ENCODE measurements at places on chromosomes 11 and 22.
A peak's percentile ranks its signal among the peaks of the same experiment; 100 is the strongest.

GRCh38 chr22:44047891-44048301, 23.8 kb downstream of the PARVB start:
- no peak for DNase-seq

- DNase-seq, result no peak
Measured at GRCh38 chr11:96204366-96204659, 138.7 kb downstream of the MAML2 start.

DNA sequence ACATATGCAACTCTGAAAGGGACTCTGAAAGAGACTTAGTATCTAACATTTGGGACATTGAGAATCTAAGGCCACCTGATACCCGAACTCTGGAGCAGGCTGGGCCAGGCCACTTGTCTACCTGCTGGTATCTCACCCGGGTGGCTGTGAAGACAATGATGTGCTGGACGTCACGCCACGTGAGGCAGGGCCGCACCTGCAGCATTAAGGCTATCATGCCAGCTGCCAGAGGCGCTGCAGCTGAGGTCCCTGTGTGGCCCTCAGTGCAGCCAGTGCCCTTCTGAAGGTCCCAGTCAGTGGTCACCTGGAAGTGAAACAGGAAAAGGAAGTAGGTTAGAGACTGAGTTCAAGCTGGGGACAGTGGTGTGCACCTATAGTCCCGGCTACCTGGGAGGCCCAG, 12.4 kb downstream of the PCSK7 start:
- DNase-seq, result no peak

DNA sequence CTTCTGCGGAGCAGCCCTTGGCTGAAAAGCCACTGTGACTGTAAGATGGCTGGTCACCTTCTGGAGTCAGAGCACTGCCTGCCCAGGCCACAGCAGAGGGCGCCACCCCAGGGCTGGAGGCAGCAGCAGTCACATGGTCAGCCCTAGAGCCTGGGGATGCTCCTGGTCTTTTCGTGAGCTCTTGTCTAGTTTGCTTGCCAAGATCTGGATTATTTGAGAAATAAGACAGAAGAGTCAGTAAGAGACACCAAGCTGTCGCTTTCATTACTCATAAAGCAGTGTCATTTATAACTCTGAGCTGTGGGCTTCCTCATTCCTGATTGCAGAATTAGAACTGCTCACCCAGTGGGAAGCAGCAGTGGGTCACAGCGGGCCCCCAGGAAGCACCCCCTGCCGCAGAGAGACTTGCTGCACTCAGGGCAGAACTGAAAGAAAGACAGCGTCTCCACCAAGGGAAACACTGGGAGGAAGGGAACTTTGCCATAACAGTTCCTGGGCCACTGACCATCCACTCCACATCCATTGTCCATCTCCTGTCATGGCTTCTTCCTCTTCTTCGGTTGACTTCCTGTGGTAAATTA, 56.7 kb downstream of the PPP6R2 start:
- peak; percentile 71 for DNase-seq

- no peak for DNase-seq
Measured at GRCh38 chr11:125264100-125265022, 99.8 kb downstream of the PKNOX2 start.

- peak; percentile 95 for DNase-seq
Measured at GRCh38 chr11:112881461-112881860, 79.8 kb upstream of the NCAM1 start.
